ENCODE measurements at places on chromosomes 7 and 10.

DNA sequence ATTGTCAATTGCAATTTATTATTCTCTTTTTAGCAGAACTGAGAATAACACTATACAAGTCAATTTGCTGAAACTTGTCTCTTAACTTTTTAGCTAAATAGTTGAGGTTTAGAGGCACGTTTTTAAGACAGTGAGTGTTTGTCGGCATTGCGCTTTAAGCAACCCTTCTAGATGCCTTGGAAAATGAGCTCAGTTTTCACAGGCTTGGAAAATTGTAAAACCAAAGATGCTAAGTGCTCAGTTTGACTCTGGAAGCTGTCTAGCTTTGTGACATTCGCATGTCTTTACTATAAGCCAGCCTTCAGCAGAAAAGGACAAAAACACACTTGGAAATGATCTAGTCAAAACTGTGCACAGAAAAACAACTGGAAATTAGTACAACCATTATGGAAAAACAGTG is 500.4 kb downstream of the NEBL start:
- H3K27ac ChIP-seq, result no peak overlapping the region
- H3K4me3 ChIP-seq, result no peak overlapping the region
- no peaks in the 10 kb centered on the region for H3K27me3 ChIP-seq
- no peak for DNase-seq
- H3K4me1 ChIP-seq, result no peaks in the 10 kb centered on the region

DNA sequence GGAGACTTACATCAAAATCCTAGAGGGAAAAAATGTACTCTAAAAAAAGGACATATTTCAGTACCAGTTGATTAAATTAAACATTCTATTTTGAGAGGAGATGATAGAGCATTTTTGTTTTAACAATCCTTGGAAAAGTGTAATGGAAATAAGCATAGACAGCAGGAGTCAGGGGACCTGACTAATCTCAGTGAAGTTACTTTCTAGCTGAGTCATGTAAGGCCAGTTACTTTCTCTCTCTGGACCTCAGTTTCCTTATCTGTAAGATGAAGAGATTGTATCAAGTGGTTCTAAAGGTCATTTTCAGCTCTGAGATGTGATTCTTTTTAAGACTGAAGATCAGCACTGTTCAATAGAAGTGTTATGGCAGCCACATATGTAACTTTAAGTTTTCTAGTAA is 44.1 kb downstream of the VTI1A start:
- no peak overlapping the region for H3K4me3 ChIP-seq
- no peaks in the 10 kb centered on the region for H3K36me3 ChIP-seq
- no peak for DNase-seq
- no peaks in the 10 kb centered on the region for H3K4me1 ChIP-seq

- DNase-seq, result no peak
- H3K27ac ChIP-seq, result no peak overlapping the region
- H3K36me3 ChIP-seq, result no peaks in the 10 kb centered on the region
- no peaks in the 10 kb centered on the region for H3K27me3 ChIP-seq
- H3K4me3 ChIP-seq, result no peak overlapping the region
Measured at GRCh38 chr10:13496164-13496563, 32.6 kb downstream of the BEND7 start.

- DNase-seq, result no peak
- H3K4me3 ChIP-seq, result peak overlapping the region; percentile 66
- no peaks in the 10 kb centered on the region for H3K36me3 ChIP-seq
- H3K4me1 ChIP-seq, result peaks cover 15% of the 10 kb centered on the region
Measured at GRCh38 chr7:140641524-140642195, 1.0 kb upstream of the DENND2A start.

DNA sequence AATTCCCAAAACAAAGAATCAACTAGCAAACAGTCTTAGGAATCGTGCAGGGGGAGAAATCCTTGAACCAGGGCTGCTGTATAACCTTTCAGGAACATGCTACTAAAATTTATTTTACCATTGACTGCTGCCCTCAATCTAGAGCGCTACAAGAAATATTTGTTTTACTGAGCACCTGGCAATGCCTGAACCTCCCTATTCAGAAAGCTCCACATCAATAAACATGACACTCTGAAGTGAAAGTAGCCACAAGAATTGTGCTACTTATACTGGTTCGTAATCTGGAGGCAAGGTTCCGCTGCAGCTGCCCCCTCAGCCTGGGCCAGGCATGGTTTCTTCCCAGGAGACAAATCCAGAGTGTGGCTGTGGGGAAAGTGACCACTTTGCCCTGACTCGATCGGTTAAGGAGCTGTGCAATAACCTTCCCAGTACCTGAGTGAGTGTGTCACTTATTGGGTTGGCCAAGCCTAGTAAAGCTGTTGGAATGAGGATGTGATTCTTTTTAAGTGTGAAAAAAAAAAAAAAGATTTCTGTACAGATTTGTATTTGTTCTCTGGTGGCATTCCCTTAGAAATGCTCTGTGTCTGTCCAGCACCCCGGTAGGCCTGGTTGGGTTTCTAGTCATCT is 7.7 kb downstream of the VWA2 start:
- H3K4me3 ChIP-seq, result no peak overlapping the region
- DNase-seq, result peak; percentile 32
- H3K4me1 ChIP-seq, result peaks cover 11% of the 10 kb centered on the region
- peaks cover 20% of the 10 kb centered on the region for H3K27me3 ChIP-seq
- no peak overlapping the region for H3K27ac ChIP-seq
- no peaks in the 10 kb centered on the region for H3K36me3 ChIP-seq

DNA sequence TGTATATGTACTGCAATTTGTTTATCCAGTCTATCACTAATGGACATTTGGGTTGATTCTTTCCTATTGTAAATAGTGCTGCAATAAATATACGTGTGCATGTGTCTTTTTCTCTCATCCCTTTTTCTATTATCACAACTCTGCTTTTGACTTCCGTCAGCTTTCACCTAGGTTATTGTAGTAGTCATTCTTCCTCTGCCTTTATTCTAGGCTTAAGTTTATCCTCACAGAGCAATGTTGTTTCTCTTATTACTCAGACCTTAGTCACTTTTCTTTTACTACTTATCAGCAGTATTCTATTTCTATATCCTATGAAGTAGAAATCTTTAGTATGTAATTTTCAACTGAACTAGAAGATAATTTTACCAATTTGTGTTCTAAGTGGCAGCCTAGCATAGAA is 175.3 kb upstream of the SEMA3E start:
- peaks cover 31% of the 10 kb centered on the region for H3K4me1 ChIP-seq
- H3K27ac ChIP-seq, result peak overlapping the region; percentile 81
- H3K4me3 ChIP-seq, result no peak overlapping the region
- H3K27me3 ChIP-seq, result no peaks in the 10 kb centered on the region
- no peaks in the 10 kb centered on the region for H3K36me3 ChIP-seq

GRCh38 chr7:17289074-17289645 is 9.3 kb upstream of the AHR start:
- no peaks in the 10 kb centered on the region for H3K4me1 ChIP-seq
- H3K27me3 ChIP-seq, result no peaks in the 10 kb centered on the region

GRCh38 chr10:126437635-126438406 is 49.5 kb upstream of the ADAM12 start:
- H3K36me3 ChIP-seq, result no peaks in the 10 kb centered on the region
- DNase-seq, result no peak
- H3K27me3 ChIP-seq, result no peaks in the 10 kb centered on the region

GRCh38 chr7:8566016-8566415 is 132.6 kb downstream of the NXPH1 start:
- H3K4me1 ChIP-seq, result no peaks in the 10 kb centered on the region
- H3K36me3 ChIP-seq, result no peaks in the 10 kb centered on the region
- H3K27ac ChIP-seq, result no peak overlapping the region
- no peak overlapping the region for H3K4me3 ChIP-seq

GRCh38 chr10:114479307-114479706 is 75.0 kb upstream of the AFAP1L2 start:
- H3K36me3 ChIP-seq, result no peaks in the 10 kb centered on the region
- no peak overlapping the region for H3K27ac ChIP-seq
- no peaks in the 10 kb centered on the region for H3K4me1 ChIP-seq

GRCh38 chr7:138032770-138033169 is 30.9 kb upstream of the CREB3L2 start:
- DNase-seq, result no peak
- no peaks in the 10 kb centered on the region for H3K36me3 ChIP-seq
- no peak overlapping the region for H3K4me3 ChIP-seq
- no peaks in the 10 kb centered on the region for H3K4me1 ChIP-seq
- H3K27me3 ChIP-seq, result no peaks in the 10 kb centered on the region

DNA sequence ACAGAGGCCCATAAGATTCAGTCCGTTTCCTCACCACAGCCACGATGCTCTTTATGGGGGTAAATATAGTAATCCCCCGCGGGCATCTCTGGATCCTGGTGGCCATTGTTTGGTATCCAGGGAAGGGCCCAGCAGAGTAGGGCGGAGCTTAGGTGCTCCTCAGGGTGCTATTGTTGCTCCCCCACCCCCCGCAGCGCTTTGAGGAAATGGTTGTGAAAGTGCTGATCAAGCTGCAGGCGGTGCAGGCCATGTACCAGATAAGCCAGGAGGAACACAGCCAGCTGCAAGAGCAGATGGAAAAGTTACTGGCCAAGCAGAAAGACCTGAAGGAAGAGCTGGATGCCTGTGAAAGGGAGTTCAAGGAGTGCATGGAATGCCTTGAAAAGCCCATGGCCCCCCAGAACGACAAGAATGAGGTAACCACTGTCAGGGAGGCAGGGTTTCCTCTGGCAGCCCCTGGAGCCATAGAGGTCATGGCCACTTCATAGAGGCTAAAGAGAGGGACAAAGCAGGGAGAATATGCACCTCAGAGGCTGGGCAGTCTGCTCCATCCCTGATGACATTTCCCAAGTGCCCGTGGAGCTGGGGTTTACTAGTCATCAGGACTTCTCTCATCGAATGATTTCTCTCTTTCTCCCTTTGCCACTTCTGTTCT is 17.6 kb upstream of the FLNC start:
- H3K4me1 ChIP-seq, result no peaks in the 10 kb centered on the region
- H3K27me3 ChIP-seq, result no peaks in the 10 kb centered on the region
- H3K36me3 ChIP-seq, result no peaks in the 10 kb centered on the region

GRCh38 chr10:109898666-109899355 is 24.5 kb downstream of the XPNPEP1 start:
- peaks cover 6% of the 10 kb centered on the region for H3K36me3 ChIP-seq
- H3K4me1 ChIP-seq, result peaks cover 10% of the 10 kb centered on the region
- no peaks in the 10 kb centered on the region for H3K27me3 ChIP-seq
- DNase-seq, result no peak
- no peak overlapping the region for H3K27ac ChIP-seq
- no peak overlapping the region for H3K4me3 ChIP-seq

DNA sequence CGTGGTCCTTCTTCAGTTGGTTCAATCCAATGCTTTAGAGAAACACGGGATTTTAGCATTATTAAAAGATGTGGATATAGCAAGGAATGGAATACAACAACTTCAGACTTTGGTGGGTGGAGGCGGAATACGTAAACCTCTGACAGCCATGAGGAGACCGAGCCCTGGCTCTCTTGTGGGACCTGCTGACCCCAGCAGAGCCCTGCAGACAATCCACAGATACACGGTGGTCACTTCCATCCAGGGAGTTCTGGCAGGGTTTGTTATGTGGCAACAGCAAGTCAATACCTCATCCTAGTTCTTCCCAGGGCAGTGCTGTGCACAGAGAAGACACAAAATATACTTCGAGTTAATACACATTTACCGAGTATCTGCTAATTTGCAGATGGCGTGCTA is 118.5 kb upstream of the DIP2C start:
- no peak overlapping the region for H3K4me3 ChIP-seq
- no peaks in the 10 kb centered on the region for H3K27me3 ChIP-seq
- H3K4me1 ChIP-seq, result no peaks in the 10 kb centered on the region
- H3K36me3 ChIP-seq, result no peaks in the 10 kb centered on the region
- H3K27ac ChIP-seq, result no peak overlapping the region
- DNase-seq, result no peak

GRCh38 chr7:130752424-130752823 is 18.4 kb upstream of the KLF14 start:
- H3K36me3 ChIP-seq, result no peaks in the 10 kb centered on the region
- H3K27me3 ChIP-seq, result peaks cover 40% of the 10 kb centered on the region
- no peak overlapping the region for H3K27ac ChIP-seq
- no peak overlapping the region for H3K4me3 ChIP-seq
- no peaks in the 10 kb centered on the region for H3K4me1 ChIP-seq

- no peaks in the 10 kb centered on the region for H3K36me3 ChIP-seq
- no peak overlapping the region for H3K4me3 ChIP-seq
- DNase-seq, result no peak
- no peaks in the 10 kb centered on the region for H3K27me3 ChIP-seq
- H3K27ac ChIP-seq, result no peak overlapping the region
Measured at GRCh38 chr7:63233881-63234280, 764.8 kb upstream of the ZNF722 start.

- no peak for DNase-seq
- H3K4me1 ChIP-seq, result no peaks in the 10 kb centered on the region
- H3K27me3 ChIP-seq, result no peaks in the 10 kb centered on the region
- H3K4me3 ChIP-seq, result no peak overlapping the region
- no peaks in the 10 kb centered on the region for H3K36me3 ChIP-seq
Measured at GRCh38 chr7:146948703-146949102, 832.1 kb downstream of the CNTNAP2 start.

- no peak overlapping the region for H3K27ac ChIP-seq
- no peaks in the 10 kb centered on the region for H3K27me3 ChIP-seq
- H3K36me3 ChIP-seq, result no peaks in the 10 kb centered on the region
- H3K4me3 ChIP-seq, result no peak overlapping the region
Measured at GRCh38 chr7:92624298-92624996, 34.3 kb upstream of the FAM133B start.

- no peaks in the 10 kb centered on the region for H3K27me3 ChIP-seq
- H3K4me3 ChIP-seq, result peak overlapping the region; percentile 59
- peak; percentile 74 for DNase-seq
Measured at GRCh38 chr7:116591202-116592040, 66.6 kb downstream of the CAV1 start.

DNA sequence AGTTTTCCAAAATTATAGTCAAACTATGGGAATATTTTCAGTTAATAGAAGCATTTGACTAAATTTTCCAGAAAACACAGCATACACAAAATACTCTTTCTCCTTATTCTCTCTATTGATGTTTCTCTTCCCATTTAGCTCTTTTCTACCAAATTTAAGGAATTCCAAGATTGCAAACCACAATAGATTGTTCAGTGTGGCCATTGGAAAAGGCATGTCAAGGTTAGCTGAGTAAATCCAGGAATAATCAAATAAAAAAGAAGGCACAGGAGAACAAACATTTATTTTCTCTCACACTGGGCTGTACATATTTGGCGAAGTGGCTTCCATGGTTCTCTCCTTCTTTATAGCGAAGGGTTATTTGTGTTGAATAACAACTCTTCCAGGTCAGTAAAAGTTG is 117.3 kb downstream of the THSD7A start:
- no peaks in the 10 kb centered on the region for H3K36me3 ChIP-seq
- H3K4me3 ChIP-seq, result no peak overlapping the region
- peaks cover 10% of the 10 kb centered on the region for H3K4me1 ChIP-seq
- no peaks in the 10 kb centered on the region for H3K27me3 ChIP-seq

- DNase-seq, result peak; percentile 14
- 0 out of 2 replicates have a peak, but pooled peaks cover 2% of the 10 kb centered on the region for H3K4me1 ChIP-seq
- H3K36me3 ChIP-seq, result no peaks in the 10 kb centered on the region
- no peaks in the 10 kb centered on the region for H3K27me3 ChIP-seq
- H3K4me3 ChIP-seq, result no peak overlapping the region
- no peak overlapping the region for H3K27ac ChIP-seq
Measured at GRCh38 chr10:108095932-108096925, 931.7 kb upstream of the SORCS1 start.

DNA sequence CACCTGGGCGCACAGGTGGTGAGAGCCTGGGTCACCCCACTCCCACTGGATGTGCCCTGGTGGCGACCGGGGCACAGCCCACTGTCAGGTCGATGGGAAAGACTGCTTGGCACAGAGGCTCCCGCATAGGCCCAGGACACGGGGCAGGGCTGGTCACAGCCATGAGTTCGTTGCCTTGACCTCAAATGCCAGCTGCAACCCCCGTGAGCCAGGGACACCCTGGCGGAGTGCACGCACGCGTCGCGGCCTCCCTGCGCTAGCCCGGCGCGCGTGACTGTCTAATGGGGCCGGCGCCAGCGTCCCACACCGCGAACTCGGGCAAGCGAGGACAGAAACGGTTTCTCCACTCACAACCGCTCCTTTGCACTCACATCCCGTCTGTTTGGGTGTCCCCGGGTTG is 267.4 kb downstream of the USP6NL start:
- H3K27me3 ChIP-seq, result peaks cover 14% of the 10 kb centered on the region
- H3K4me3 ChIP-seq, result no peak overlapping the region
- H3K36me3 ChIP-seq, result no peaks in the 10 kb centered on the region
- no peaks in the 10 kb centered on the region for H3K4me1 ChIP-seq

All from PC-3 (cell line).